H9 (cell line): ENCODE measurements at places on chromosomes 12 and 14.

DNA sequence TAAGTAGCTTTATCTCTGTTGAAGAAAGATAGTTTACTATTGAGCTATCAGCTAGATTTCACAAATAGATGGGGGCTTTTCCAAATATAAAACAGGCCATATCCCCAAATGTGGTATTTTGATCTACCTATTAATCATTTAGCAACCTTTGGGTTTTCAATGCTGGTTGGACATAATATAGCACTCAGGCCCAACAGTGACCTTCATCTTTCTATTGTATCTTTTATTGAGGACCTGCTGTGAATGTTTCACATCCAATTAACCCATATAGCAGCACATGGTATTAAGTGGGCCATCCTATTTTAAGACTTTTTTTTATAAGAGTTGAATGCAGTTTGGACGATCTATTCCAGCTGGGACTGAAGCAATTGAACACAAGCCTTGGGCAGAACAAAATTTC lies 10.0 kb upstream of the NR1H4 start:
- DNase-seq, result no peak

DNA sequence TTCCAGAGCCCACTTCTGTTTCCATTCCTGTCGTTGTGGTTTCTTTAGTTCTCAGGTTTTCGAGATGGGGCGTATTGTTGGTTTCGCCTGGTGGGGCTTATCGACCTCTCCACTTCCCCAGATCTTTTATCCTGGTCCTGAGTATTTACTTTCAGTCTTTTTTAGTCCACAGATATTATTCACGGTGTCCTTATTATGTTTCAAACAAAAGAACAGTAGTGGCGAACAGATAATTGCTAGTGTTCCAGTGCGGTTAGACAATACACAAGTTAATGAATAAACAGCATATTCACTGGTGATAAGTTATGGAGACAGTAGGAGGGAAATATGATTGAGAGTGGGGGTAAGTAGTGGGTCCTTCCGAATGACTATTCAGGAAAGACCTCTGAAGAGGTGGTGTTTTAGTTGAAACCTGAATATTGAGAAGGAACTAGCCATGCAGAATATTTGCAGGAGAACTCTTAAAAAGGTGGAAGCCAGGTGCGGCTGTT lies 668 bp downstream of the TMEM260 start:
- no peak for DNase-seq

DNA sequence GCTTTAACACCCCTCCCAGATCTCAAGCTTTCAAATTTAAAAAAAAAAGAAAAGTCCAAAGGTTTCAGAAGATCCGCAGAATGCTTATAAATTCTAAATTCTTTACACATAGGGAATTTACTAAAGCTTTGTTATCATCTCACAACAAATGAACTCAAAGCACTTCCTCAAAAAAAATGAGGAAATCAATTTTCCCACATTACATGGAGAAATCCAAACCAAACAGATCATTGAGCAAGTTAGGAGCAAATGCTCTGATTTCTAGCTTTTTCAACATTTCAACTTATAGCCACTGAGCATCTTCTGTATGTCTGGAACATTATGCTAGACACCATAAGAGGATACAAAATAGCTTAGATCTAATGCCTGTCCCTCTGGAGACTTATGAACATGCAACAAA lies 161.0 kb downstream of the CEP128 start:
- no peak for DNase-seq

DNA sequence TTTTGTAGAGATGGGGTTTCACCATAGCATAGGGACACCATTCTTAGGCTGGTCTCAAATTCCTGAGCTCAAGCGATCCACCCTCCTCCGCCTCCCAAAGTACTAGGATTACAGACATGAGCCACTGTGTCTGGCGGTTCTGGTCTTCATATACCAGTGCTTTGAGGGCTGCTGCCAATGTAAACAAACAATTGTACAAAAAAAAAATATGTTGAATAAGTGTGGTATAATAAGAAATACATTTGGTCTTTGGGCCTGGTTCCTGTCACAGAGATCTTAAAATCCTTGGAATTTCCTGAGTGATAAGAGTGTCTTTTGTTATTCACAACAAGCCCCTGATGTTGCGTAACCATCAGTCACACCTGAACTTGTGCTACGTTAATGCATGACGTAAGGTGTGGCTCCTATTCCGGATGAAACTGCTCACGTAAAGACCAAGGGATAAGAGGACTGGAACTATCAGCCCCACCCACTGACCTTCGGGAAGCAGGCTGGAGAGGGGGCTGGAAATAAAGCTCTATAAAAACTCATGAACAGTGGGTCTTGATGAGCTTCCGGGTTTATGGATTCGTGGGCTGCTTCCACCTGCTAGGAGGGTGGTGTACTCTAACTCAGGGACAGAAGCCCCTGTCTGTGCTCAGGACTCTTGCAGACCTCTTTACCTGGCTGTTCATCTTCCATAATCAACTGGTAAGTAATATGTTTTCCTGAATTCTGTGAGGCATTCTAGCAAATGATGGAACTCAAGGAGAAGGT lies 16.5 kb upstream of the RIMKLB start:
- peak; percentile 77 for DNase-seq
